ENCODE measurements at places on chromosomes 1 and 21. TPM values are rescaled to one million over a fixed set of nuclear protein-coding genes. Genes with fewer than 3 reads are reported as not detected.

RBM8A gene
- total RNA-seq, result 245 TPM

KRTAP13-2 gene
- not detected for total RNA-seq

OR2T29 gene
- not detected for total RNA-seq

OR2T12 gene
- not detected for total RNA-seq

HAO2 gene
- total RNA-seq, result not detected

CACNA1S gene
- total RNA-seq, result not detected

SLC35A3 gene
- total RNA-seq, result 10.5 TPM

KRTAP19-3 gene
- not detected for total RNA-seq

FCRL2 gene
- total RNA-seq, result not detected

CFAP107 gene
- total RNA-seq, result not detected

TMEM51 gene
- total RNA-seq, result 41.6 TPM

FCGR3B gene
- not detected for total RNA-seq

CD1B gene
- not detected for total RNA-seq

CD5L gene
- not detected for total RNA-seq

CBS gene
- total RNA-seq, result 11.0 TPM

COL8A2 gene
- 0.12 TPM for total RNA-seq

NPL gene
- 0.79 TPM for total RNA-seq

SH3GLB1 gene
- total RNA-seq, result 35.2 TPM

MPL gene
- 0.31 TPM for total RNA-seq

OR2L5 gene
- total RNA-seq, result not detected

BRDT gene
- total RNA-seq, result not detected

DDR2 gene
- total RNA-seq, result 0.35 TPM

APCS gene
- not detected for total RNA-seq

PCP4L1 gene
- 0.09 TPM for total RNA-seq
